Effector CD4-positive, alpha-beta T cell (primary cell): ENCODE measurements at places on chromosomes 16 and 17.

DNA sequence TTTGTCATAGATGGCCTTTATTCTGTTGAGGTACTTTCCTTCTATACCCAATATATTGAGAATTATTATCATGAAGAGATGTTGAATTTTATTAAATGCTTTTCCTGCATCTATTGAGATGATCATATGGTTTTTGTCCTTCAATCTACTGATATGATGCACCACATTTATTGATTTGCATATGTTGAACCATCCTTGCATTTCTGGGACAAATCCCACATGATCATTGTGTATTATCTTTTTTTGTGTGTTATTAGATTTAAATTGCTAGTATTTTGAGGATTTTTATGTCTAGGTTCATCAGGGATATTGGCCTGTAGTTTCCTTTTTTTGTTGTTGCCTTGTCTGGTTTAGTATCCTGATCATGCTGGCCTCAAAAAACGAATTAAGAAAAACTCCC lies 124.5 kb upstream of the CES5A start:
- no peak for DNase-seq

GRCh38 chr17:48611681-48612455 lies 1.1 kb upstream of the HOXB7 start:
- DNase-seq, result no peak

GRCh38 chr16:11909653-11910545 lies 5.9 kb downstream of the GSPT1 start:
- no peak for DNase-seq

GRCh38 chr16:52113533-52114183 lies 433.3 kb downstream of the TOX3 start:
- no peak for DNase-seq

- no peak for DNase-seq
These were observed 154.2 kb upstream of the CDH8 start for GRCh38 chr16:62190426-62190825.

GRCh38 chr17:13537871-13538643 lies 63.7 kb downstream of the HS3ST3A1 start:
- no peak for DNase-seq

GRCh38 chr16:86858501-86858900 lies 280.2 kb downstream of the FOXL1 start:
- no peak for DNase-seq

- no peak for DNase-seq
These were observed 150.3 kb downstream of the ASIC2 start for GRCh38 chr17:33142705-33143299.

GRCh38 chr16:9885876-9886275 lies 296.4 kb downstream of the GRIN2A start:
- no peak for DNase-seq

DNA sequence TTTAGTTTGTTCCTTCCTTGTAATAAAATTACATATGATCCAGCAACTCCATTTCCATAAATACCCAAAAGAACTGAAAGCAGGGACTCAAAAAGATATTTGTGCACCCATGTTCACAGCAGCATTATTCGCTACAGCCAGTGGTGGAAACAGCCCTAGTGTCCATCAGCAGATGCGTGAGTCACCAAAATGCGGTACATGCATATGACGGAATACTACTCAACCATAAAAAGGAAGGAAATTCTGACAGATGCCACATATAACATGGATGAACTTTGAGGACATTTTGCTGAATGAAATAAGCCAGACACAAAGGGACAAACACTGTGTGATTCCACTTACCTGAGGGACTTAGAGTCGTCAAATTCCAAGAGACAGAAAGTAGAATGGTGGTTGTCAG lies 9.1 kb upstream of the SLC47A2 start:
- no peak for DNase-seq

- DNase-seq, result no peak
These were observed 13.6 kb upstream of the DHRS7B start for GRCh38 chr17:21113049-21113690.

DNA sequence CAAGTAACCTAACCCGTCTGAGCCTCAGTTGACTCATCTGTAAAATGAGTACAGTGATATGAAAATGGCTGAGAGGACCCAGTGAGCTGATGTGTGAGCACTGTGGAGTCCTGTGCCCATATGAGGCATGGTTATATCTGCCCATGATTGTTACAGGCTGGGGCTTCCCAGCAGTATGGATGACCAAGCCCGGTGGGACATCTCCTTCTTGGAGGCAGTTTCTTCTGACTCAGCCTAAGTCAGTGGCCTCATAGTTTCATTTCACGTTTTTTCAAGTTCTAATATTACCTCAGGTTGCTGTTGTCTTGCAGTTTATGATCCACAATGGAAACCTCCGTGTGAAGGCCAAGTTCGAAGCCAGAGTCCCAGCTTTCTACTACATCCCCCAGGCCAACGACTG lies 4.8 kb downstream of the ADAP2 start:
- DNase-seq, result no peak

DNA sequence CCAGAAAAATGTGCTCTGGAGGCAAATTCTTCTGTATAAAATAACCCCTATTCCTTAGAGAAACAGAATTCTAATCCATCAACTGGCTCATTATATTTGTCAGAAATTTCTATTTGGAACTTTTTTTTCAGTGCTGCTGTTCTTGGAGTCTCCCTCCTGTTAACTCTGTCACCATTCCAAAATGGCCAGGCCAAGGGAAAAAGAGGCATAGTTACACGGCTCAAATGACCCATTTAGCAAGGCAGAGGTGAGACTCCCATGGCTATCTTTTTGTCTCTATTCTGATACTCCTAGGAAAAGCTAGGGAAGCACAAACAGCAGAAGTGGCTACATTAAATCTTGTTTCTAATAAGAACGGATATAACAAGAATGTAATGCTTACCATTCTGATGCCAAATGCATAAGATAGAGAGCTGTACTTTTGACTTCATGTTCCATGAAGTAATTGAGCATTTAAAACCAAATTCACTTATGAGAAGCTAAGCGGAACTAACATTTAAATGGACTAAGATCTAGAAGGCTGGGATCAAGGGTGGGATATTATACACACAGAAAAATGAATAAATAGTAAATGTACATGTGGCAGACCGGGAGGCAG lies 64.4 kb upstream of the CORO6 start:
- DNase-seq, result no peak

GRCh38 chr16:4879049-4879448 lies 31.8 kb downstream of the UBN1 start:
- no peak for DNase-seq

DNA sequence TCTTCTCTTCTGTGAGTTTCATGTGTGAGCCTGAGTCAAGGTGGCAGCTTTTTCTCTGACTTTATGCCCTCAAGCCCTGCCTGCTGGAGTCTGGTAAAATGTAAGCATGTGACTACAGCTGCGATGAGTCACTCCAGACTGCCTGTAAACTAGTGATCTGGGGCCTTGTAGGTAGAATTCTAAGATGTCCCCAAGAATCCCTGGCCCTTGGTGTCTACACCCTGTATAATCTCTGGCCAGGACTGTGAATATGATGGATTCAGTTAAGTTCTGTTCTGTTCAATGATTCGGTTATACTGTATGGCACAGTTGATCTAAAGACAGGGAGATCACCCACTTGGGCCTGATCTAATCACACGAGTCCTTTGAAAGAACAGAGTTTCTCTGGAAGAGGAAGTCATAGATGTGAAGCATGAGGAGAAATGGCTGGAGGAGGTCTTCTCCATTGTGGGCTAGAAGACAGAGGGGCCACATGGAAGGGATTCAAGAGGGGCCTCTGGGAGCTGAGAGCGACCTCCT lies 29.8 kb downstream of the PRSS54 start:
- no peak for DNase-seq

- DNase-seq, result no peak
These were observed at the start of gene CHAD for GRCh38 chr17:50468304-50469207. Gene CHAD, minus strand, starts transcription at chr17:50468880. Its CDS starts 67 bp downstream, at chr17:50468813.

GRCh38 chr17:41015454-41015853 lies 6.5 kb upstream of the KRTAP3-1 start:
- no peak for DNase-seq

DNA sequence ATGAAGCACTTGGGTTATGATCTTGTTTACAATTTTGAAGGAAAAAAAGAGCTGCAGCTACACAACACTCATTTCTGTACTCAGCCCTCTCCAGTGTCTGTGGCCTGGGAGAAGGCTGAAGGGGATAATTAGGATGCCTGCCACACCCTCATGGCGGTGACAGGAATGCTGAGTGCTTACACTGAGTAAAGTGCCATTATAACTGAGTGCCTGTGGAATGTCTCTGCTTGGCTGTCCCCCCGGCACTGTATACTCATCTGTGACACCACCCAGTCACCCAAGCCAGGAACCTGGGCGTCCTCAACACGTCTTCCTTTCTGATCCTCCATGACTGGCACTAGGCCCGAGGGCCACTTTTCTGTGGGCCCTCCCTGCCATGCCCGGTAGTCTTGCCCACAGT lies 3.5 kb upstream of the MRPL38 start:
- no peak for DNase-seq

DNA sequence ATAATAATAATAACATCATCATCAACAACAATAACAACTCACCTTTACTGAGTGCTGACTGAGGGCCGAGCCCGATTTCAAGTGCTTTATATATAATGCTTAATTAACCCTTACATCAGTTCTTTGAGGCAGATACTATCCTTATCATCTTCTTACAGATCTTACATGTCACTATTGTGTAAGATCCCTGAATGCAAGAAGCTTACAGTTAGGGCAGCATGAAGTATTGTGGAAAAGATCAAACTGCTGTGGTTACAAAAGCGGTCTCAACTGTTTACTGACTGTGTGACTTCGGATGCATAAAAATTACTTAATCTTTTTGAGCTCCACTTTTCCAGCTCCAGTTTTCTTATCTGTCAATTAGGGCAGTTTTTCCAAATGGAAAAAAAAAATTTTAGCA lies 3.3 kb downstream of the VAT1 start:
- DNase-seq, result no peak

DNA sequence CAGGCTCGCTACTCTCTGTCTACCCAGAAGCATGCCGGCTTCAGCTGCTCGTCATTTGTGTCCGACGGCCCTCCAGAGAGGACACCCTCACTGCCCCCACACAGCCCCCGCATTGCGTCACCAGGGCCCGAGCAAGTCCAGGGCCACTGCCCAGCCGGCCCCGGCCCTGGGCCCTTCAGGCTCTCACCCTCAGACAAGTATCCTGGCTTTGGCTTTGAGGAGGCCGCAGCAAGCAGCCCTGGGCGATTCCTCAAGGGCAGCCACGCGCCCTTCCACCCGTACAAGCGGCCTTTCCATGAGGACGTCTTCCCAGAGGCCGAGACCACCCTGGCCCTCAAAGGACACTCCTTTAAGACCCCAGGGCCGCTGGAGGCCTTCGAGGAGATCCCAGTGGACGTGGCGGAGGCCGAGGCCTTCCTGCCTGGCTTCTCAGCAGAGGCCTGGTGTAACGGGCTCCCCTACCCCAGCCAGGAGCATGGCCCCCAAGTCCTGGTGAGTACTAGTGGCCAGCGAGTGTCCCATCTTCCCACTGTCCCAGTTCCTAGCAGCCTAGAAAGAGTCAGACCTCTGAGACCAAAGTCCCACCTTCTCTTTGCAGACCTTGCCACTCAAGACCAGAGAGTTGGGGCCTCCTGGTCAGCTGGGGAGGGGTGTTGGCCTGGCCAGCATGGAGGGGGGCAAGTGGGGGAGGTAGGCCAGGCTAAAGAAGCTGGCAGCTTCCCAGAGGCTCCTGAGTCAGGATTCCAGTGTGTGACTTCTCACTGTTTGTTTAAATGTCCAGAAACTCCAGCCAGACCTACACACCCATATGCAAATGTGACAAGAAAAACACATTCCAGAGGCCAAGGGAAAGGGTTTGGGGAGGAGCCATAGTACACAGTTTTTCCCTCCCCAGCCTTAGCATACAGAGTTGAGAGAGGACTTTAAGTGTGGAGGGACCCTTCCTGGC lies 18.6 kb downstream of the FOXN1 start:
- no peak for DNase-seq

DNA sequence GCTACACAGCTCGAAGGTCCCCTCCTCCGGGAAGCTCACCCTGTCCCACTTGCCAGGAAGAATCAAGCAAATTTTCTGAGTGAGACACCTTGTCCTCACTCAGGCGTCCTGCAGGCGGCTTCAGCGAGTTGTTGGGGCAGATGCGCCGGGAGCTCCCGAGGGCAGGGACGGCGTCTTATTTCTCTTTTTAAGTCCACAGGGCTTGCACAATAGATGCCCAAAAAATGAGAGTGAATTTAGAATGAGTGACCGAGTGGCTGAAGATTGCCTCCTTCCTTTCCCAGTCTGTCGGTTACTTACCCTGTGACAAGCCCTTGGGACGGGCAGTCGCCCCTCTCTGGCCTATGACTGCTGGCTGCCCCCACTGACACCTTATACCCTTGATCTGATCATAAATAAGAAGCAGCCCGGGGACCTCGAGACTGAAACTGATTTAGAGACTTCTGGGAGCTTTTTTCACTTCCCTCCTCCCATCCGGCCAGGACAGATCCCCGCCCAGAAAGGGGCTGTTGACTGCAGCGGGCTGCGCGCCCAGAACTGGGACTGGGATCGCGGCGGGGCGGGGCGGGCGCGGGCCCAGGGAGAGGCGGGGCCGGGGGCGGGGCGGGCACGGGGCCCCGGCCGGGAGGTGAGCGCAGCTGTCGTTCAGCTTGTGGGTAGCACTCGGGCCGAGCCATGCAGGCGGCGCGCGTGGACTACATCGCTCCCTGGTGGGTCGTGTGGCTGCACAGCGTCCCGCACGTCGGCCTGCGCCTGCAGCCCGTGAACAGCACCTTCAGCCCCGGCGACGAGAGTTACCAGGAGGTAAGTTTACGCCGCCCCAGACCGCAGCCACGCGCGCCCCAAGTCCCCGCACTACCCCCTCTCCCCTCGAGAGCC lies at the start of gene TTYH2:
TSS of gene TTYH2 (plus strand) at position 659 of the 879 bp plus-strand sequence. CDS start at position 676, 17 bp downstream.
- DNase-seq, result peak; percentile 63

- no peak for DNase-seq
These were observed 22.8 kb downstream of the LASP1 start for GRCh38 chr17:38892620-38893019.
